ENCODE measurements at places on chromosomes 1 and 21.

GRCh38 chr1:209106237-209106741, 477.2 kb upstream of the CAMK1G start:
- no peak for DNase-seq

- no peak for DNase-seq
Observed at GRCh38 chr1:172607145-172607544, 51.8 kb upstream of the FASLG start.

- DNase-seq, result peak; percentile 35
Observed at GRCh38 chr21:39363607-39364555, 15.0 kb upstream of the HMGN1 start.

- DNase-seq, result no peak
Observed at GRCh38 chr1:106063510-106063909, 993.0 kb upstream of the PRMT6 start.

- DNase-seq, result no peak
Observed at GRCh38 chr21:44440241-44441040, 14.9 kb upstream of the LRRC3 start.

- DNase-seq, result no peak
Observed at GRCh38 chr1:223095870-223096269, 47.2 kb downstream of the TLR5 start.

DNA sequence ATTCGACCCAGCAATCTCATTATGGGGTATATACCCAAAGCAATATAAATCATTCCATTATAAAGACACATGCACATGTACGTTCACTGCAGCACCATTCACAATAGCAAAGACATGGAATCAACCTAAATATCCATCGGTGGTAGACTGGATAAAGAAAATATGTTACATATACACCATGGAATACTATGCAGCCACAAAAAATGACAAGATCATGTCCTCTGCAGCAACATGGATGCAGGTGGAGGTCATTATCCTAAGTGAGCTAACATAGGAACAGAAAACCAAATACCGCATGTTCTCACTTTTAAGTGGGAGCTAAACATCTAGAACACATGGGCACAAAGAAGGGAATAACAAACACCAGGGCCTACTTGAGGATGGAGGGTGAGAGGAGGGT, 115.5 kb downstream of the PTPN14 start:
- DNase-seq, result no peak

- DNase-seq, result no peak
Observed at GRCh38 chr1:232239522-232239921, 390.4 kb downstream of the SIPA1L2 start.

DNA sequence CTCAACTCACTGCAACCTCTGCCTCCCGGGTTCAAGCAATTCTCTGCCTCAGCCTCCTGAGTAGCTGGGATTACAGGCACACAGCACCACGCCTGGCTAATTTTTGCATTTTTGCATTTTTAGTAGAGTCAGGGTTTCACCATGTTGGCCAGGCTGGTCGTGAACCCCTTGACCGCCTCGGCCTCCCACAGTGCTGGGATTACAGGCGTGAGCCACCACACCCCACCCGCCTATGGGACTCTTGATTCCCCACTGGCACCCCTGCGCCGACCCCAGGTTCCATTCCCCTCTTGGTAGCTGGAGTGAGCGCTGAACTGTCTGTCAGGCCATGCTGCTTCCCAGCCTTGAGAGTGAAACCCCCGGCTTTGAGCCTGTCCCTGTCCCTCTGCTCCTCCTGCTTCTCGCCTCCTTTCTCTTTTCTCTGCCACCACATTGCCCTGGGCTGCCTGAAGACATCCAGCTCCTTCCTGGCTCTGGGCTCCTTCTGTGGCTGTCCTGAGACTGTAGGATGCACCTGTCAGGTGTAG, 48.8 kb downstream of the IER5 start:
- DNase-seq, result no peak

- no peak for DNase-seq
Observed at GRCh38 chr1:62437273-62437940, 558 bp downstream of the USP1 start.

- DNase-seq, result no peak
Observed at GRCh38 chr1:22275167-22275566, 132.3 kb upstream of the WNT4 start.

- DNase-seq, result peak; percentile 32
Observed at GRCh38 chr1:24830680-24831272, 85.5 kb downstream of the CLIC4 start.

DNA sequence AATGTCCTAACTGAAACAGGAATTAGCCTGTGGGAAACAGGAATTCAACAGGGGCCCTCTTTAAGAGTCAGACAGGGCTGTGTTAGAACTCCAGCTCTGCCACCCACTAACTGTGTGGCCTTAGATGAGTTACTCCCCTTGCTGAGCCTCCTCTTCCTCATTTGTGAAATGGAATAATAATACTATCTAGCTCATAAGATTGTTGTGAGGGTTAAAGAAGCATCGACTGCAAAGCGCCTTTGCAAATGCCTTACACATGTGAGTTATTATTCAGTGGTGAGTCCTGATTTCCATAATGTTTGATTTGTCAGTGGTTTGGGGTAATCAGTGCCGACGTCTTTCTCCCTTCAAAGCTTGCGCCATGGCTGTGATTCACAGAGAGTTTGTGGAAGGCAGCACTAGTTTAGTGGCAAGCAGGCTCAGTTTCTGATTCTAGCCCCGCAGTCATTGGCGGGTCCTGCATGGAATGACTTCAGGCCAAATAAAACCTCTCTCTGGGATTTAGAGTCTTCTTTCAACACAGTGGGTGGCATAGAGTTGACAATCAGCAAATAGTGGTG, 388.5 kb downstream of the PLPP3 start:
- DNase-seq, result no peak

- no peak for DNase-seq
Observed at GRCh38 chr1:212944229-212944901, 6.0 kb upstream of the VASH2 start.

GRCh38 chr21:39085843-39086405, 97.3 kb downstream of the PSMG1 start:
- no peak for DNase-seq

DNA sequence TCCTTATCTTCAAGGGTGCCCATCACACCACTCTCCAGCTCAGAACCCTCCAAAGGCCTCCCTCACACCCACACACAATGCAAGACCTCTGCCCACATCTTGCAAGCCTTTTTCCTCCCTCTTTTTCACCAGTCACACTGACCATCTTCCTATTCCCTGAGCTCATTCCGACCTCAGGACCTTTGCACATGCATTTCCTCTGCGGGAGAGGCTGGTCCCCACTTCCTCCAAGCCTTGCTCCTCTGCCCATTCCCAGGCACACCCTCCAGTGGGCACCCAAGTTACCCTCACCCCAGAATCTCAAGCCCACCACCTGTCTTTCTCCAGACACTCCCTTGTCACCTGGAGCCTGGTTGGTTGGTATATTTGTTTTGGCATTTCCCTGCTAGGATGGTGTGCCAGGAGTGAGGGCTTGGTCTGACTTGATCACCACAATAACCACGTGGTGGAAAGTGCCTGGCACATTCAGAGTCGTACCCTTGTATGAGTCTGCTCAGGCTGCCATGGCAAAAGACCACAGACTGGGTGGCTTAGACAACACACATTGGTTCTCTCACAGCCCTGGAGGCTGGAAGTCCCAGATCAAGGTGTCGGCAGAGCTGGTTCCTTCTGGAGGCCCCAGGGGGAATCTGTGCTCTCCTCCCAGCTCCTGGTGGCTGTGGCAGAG, 13.2 kb downstream of the MX2 start:
- no peak for DNase-seq

GRCh38 chr1:115949156-115949555, 27.2 kb upstream of the SLC22A15 start:
- DNase-seq, result no peak

DNA sequence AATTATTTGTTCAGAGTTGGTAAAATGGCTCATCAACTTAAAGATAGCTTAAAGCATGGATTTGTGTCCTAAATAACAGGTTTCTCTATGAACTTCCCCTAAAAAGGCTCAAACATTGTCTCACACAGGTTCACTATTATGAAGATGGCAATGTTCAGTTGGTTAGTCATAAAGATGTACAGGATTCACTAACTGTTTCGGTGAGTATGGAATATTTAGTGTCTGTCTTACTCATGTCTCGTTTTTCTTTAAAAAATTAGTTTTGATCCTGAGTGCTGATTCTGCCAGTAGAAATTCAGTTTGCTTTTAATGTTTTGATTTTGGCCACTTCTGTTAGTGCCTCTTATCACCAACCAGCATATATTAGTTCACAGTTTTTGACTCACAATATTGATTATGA, 7.5 kb upstream of the MOV10 start:
- DNase-seq, result no peak

DNA sequence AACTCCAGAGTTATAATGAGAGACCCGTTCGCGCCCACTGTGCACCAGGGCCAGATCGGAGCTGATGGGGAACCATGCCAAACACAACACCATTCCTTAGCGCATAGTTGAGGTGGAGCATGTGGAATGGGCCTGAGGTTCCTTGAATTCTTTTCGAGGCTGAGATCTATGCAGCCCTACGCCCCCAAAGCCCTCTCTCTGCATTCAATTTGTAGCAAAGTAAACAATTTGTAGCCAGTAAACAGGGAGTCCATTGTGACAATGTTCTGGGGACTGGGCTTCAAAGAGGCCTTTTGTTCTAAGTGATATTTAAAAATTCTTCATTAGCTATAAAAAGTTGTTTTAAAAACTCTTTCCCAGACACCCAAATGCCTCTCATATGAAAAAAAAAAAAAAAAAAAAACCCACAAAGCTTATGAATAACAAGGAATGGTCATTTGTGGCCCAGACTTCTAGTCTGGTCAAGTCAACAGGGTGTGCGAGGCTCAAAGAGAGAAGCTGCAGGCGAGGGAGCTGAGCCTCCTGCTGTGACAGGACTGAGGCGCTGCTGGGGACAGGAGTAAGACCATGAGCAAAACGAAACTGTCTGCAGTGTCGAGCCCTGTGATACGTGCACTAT, 30.6 kb upstream of the KCNE2 start:
- no peak for DNase-seq

DNA sequence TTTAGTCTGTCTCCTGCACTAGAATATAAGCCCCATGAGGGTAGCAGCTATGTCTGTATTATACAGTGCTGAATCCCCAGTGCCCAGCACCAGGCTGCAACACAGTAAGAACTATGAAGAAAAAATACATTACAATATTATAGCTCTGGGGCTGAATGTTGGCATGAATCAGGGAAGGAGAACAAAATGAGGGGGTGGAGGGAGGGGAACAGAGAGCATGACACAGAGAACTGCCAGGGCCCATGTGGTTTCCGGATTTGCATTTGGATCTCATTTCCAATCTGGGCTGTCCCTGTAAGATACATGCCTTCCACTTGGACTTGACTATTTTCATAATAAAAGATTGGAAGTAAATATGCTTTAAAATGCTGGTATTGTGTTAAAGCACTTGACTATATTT, 35.8 kb downstream of the C1orf198 start:
- DNase-seq, result no peak

DNA sequence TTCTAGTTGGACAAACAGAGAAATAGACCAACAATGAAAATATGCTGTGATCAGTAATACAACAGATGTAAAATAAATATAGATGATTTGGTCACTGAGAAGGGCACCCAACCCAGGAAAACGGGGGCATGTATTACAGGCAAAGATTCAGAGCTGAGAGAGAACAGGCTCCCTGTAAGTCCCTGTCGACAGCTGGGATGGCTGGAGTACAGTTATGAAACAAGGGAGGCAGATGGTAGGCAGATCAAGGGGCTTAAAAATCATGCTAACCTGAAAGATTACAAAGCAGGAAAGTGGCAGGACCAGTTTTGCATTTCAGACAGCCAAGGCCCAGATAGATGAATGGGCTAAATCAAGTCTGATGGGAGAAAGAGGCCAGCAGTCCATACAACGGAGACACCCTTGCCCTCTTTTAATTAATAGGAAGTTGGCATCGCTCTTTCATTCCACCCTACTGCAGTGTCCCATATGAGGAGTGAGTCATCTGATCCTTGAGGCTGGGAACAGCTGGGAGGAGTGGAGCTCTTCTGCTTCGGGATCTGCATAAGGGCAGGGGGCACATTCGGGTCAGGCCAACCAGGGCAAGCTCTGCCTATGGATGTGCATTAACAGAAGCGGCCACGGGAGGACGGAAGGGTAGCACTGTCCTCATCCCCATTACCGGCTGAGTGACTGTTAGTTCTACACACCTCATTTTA, 171.1 kb downstream of the DAB1 start:
- DNase-seq, result no peak

DNA sequence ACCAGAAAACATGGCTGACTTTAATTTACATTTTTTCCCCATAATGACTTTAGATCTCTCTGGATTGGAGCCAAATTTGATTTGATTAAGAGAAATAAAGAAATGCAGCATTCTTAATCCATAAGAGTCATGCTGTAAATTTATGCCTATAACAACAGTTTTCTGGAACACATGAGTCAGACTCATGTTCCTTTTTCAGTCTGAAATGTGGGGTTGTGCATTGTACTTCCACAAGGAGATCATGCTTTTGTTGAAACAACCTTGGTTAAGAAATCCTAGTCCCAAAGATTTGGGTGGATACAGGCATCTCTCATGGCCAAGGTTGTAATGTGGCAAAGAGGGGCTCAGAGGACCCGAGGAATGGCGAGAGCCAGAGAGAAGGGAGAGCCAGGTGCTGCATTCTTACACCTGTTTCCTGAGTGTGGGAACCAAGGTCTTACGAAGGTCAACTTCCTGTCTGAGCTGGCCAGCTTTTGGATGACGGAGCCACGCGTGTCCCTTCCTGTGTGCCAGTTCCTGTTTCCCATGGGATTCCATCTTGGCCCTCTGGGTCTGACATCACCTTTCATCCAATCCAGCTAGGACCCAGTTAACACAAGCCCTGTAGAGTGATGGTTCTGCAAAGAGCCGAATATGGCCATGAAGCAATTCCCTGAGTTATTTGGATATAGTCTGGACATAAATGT, 23.1 kb downstream of the CLDN14 start:
- no peak for DNase-seq

GRCh38 chr1:205480349-205480985, 24.0 kb upstream of the CDK18 start:
- no peak for DNase-seq

GRCh38 chr1:111602974-111603373, 16.6 kb upstream of the RAP1A start:
- no peak for DNase-seq

DNA sequence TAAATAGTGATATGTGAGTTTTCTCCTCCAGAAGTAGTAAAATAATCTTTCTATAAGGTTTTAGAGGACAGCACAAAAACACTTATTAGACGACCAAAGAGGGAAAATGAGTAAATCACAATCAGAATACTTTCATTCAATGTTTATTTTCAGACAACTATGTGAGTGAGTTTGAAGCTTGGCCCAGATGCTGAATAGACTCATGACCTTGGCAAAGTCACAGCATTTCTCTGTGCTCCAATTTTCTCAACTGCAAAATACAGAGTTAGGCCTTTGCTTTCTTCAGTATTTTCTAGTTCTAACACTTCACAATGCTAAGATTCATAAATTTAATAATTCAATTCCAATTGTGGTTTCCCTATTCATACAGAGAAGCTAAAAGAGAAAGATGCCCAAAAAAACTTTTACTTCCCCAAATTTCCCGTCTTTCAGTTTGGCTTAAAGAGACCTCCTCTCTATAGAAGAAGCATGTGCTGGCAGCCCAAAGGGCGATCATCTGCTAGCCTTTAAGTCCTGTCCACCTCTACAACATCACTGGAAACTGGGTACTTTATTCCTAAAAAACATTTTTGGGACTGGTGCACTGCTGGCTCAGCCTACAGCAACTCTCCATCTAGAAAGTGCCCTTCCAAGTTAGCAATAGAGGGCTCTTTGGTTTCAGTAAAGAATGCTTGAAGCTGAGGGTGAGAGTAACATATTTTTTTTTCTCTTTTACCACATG, 116.8 kb upstream of the GORAB start:
- no peak for DNase-seq

Measured in HL-60 (cell line).